ENCODE measurements at places on chromosomes 3 and 15.

DNA sequence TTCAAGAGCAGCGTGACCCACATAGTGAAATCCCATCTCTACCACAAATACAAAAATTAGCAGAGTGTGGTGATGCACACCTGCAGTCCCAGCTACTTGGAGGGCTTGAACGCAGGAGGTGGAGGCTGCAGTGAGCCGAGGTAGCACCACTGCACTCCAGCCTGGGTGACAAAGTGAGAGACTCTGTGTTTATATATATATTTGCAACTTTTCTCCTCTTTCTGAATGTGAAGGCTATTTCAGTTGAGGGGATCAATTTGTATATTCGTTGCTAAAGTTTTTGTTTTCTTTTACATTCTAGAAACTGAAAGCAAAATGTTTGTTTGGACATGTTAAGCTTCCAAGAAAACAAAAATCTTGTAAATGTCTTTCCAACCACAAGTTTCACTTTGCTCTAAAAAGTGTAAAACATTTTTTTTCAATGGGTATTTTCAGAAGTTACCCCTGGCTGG, 29.8 kb upstream of the FAM98B start:
- no peak for DNase-seq

GRCh38 chr3:61092870-61093269, 158.4 kb downstream of the FHIT start:
- no peak for DNase-seq

DNA sequence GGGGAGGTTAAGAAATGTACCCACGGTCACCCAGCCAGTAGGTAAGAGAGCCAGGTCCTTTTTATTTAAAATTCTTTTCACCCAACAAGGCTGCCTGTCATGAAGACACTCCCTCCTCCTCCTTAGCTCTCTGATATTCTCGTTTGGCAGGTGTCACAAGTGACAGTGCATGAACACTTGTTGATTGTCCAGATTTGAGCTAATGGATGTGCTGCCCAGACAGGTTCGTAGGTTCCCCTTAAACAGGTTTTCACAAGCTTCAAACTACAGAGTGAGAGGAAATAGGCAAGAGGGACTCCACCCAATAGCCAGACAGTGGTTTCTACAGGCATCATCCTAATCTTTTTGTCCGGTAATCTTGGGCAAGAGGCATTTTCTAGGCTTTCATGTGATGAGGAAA, 32.2 kb downstream of the ATP13A4 start:
- DNase-seq = no peak

GRCh38 chr3:21169948-21170347, 581.1 kb downstream of the ZNF385D start:
- no peak for DNase-seq

DNA sequence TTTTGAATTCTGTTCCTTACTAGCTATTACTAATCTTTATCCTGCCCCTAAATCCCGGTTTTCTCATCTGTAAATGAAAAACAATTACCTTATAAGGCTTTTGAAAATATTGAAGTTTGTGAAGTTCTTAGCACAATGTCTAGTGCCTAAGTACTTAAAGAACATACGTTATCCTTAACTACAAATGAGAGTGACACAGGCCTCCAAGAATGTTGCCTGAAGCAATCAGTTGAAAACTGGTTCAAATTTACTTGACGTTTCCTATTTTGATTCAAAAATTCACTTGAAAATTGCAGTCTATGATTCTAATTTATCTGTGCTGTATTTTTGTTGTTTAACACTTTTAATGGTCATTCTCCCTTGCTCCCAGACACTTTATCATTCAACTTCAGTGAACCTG, 3.2 kb downstream of the SENP7 start:
- DNase-seq = no peak

DNA sequence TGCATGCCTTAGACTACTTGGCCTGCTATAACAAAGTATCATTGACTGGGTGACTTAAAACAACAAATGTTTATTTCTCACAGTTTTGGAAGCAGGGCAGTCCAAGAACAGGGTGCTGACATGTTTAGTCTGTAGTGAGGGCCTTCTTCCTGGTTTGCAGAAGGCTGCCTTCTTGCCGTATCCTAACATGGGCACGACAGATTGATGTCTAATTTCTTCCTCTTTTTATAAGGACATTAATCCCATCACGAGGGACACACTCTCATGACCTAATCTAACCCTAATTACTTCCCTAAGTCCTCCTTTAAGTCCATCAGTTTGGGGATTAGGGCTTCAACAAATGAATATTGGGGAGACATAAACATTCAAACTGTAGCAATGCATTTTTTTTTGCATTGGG, 10.9 kb upstream of the GOLGA8B start:
- DNase-seq = no peak

GRCh38 chr3:52689151-52689550, 3.3 kb downstream of the GNL3 start:
- DNase-seq = no peak

DNA sequence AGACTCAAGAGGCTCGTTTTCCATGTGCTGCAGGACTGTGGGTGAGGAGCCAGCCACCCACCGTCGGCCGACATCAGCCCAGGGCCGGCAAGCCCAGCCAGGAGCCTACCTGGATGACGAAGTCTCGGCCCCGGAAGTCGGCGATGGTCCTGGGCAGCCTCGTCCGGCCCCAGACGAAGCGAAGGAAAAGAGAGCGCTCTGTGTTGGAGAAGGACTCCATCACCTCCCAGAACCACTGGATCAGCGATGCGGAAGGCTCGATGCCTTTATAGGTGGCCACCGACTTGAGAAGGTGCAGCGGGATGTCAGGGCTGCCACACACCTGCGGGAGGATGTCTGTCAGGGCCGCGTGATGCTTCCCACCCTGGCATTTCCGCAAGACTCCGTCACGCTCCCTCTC, 13.8 kb upstream of the OCA2 start:
- DNase-seq = peak; percentile 74

- no peak for DNase-seq
Observed at GRCh38 chr15:61086756-61087155, 142.3 kb downstream of the RORA start.

DNA sequence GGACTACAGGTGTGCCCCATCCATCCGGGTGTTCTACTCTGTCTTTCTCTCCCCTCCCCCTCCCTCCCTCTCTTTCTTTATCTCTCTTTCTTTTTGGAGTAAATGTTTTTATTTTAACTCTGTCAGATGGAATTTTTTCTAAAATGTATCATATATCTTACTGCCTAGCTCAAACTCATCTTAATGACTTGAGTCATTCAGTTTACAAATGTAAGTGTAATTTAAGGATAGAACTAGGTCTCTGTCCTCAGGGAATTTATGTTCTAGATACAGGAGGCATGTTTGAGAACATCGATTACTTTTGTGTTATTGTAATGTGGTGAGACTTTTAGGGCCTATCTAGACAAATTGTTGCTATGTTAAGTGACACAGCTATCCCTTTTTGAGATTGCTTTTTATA, 3.5 kb downstream of the TBC1D23 start:
- DNase-seq = no peak

DNA sequence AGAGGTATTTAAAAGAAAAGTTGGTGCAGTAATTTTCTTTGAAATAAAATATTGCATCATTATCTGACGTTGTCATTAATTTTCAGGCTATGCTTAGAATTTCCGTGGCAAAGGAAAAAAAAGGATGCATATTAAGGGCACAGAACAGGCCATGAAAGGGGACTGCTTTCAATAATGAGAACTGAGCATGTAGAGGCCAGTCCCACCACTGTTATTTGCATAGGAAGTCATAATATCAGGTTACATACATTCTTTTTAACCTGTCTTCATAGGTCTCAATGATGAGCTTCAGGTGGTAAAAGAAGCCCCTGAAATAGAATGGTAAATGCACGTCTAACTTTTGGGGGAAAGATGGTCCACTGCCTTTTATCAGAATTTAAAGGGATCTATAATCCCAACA, 272.1 kb upstream of the ALCAM start:
- no peak for DNase-seq

GRCh38 chr15:28915041-28915810, 29.5 kb downstream of the APBA2 start:
- DNase-seq = no peak

- DNase-seq = no peak
Observed at GRCh38 chr3:65701516-65701915, 337.2 kb downstream of the MAGI1 start.

DNA sequence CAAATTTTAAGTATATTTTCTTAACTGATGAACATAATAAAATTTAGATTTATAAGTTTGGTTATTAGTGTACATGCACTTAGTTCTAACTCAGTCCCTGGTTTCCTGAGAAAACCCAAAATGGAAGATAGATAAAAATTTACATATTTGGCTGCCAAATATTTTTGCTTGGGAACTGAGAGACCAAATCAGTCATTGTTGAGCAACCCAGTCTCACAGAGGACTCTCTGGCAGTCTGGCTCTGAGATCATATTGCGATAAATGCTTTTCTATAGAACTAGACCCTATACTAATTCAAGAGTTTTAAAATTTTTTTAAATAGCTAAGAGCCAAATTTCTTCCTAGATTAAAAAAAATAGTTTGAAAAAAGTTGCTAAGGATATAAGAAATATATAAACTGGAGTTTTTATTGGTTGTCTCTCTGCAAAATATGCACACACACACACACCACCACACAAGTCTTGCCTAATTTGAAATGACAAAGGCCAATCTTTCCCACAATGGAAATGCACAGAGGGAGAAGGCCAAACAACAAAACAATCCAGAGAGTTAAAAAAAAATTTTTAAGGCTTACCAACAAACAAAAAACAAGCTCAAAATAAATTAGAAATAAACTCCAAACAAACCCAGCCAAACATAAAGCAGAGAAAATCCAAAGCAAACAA, 259.5 kb downstream of the MECOM start:
- DNase-seq = no peak

- peak; percentile 24 for DNase-seq
Observed at GRCh38 chr3:36944012-36944640, 728 bp downstream of the TRANK1 start.

- no peak for DNase-seq
Observed at GRCh38 chr3:178320456-178321351, 215.5 kb upstream of the KCNMB2 start.

GRCh38 chr15:79045041-79045440, 45.5 kb downstream of the RASGRF1 start:
- no peak for DNase-seq

DNA sequence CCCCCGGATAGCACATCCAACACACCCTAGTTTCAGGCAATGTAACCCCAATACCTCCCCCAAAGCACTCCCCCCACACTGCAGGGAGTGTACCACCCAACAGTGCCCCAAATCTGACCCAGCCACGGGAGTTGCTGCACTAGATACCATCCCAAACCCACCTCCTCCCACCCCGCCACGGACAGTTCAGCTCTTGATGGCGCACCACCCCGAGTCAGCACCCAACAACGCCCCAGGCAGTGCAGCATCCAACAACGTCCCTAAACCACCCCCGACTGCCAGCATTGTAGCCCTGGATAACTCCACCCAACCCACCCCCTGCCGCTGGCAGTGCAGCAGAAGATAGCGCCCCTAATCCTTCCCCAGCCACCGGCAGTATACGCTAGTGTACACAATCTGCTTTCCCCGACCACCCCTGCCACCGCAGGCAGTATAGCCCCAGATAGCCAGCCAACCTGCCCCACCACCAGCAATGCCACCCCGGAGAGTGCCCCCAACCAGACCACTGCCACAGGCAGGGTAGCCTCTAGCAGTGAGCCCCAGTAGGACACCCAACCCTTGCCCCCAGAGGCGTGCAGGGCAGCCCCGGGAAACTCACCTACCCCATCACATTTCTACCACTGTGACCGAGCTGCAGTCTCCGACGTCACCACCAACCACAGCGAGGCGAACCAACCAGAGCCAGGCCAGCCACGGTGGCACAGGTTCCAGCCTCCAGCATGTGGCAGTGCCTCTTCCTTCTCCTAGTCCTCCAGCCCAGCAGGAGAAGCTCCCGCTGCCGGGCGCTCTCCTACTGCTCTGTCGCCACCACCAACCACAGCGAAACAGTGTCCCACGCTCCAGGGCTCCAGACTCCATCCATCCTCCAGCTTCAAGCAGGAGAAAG, 178.1 kb downstream of the POTEB3 start:
- DNase-seq = no peak

DNA sequence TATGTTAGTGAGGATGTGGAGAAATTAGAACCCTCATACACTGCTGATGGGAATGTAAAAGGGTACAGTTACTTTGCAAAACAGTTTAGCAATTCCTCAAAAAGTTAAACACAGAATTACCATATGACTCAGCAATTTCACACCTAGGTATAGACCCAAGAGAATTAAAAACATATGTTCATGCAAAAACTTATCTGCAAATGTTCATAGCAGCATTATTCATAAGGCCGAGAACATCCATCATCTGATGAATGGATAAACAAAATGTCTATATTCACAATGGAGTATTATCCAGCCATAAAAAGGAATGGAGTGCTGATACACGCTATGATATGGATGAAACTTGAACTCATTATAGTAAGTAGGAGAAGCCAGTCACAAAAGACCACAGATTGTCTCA, 10.3 kb downstream of the SEC13 start:
- no peak for DNase-seq

GRCh38 chr15:69304182-69304545, 5.5 kb downstream of the PAQR5 start:
- no peak for DNase-seq

DNA sequence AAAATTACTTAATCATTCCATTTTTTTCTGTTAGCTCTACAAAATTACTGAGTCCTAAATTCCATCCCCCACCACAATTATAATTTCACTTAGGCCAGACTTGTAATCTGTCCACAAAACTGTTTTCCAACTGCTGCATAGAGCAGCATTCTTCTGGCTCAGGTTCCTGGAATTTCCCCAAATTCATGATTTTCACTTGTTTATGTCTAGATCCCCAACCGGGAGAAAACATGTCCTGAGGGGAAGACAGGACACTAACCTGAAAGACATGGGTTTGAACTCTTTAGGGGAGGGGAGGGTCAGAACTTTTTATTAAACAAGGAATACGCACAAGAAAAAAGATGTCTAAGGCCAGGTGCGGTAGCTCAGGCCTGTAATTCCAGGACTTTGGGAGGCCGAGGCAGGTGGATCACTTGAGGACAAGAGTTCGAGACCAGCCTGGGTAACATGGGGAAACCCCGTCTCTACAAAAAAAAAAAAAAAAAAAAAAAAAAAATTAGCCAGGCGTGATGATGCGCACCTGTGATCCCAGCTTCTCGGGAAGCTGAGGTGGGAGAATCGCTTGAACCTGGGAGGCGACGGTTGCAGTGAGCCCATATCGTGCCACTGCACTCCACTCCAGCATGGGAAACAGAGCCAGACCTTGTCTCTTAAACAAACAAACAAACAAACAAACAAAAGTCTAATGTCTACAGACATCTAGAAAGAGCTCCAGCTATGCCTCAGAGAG, 1.5 kb downstream of the ETFA start:
- no peak for DNase-seq

GRCh38 chr3:159158213-159158612, 356.4 kb downstream of the MFSD1 start:
- DNase-seq = no peak

DNA sequence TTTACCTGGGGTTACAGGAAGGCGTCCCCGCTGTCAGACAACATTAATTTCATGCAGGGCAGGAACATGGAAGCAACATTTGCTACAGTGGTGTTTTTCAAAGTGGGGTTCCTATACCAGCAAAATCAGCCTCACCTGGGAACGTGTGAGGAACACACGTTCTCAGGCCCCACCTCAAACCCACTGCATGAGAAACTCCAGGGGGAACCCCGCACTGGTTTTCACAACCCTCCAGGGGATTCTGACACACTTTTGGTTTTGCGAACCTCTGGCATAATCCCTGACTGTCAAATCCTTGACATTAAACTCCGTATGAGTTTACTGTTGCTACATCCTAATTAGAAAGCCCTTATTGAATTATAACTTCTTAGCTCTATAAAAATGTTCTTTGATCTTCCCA, 127.7 kb downstream of the LRRK1 start:
- peak; percentile 25 for DNase-seq

GRCh38 chr3:41026394-41027177, 172.7 kb upstream of the CTNNB1 start:
- DNase-seq = peak; percentile 35

- DNase-seq = peak; percentile 39
Observed at GRCh38 chr3:138114988-138115971, at the start of gene DZIP1L. TSS of gene DZIP1L (minus strand) at chr3:138115608. CDS start at chr3:138103971, 11,637 bp downstream.

All from lower leg skin (tissue), 4 donors.